NCI-H1048 (cell line): ENCODE measurements at places on chromosomes 4 and X.

- DNase-seq = no peak
Measured at GRCh38 chr4:55617587-55618197, 18.4 kb downstream of the NMU start.

GRCh38 chrX:1661048-1661921, 46.4 kb downstream of the ASMT start:
- DNase-seq = no peak

DNA sequence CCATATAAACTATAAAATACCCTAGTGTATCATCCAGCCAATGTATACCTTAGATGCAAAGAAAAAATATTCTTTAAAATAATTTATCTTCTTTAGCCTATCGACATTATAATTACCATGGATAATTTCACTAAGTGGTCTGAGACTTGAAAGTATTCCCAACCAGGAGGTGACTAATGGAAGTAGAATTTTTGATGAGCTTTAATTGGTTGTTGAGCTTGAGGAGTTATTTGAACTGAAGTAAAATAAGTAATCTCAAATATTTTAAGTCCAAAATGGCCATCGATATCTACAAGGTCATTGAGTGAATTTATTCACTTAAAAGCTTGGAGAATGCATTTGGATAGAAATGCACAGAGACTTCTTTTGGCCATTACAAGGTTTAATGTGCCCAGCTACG, 436.2 kb downstream of the TLL1 start:
- no peak for DNase-seq

GRCh38 chrX:25013632-25014365, 2.0 kb downstream of the ARX start:
- no peak for DNase-seq

GRCh38 chr4:134018846-134019245, 182.7 kb downstream of the PABPC4L start:
- DNase-seq = no peak

DNA sequence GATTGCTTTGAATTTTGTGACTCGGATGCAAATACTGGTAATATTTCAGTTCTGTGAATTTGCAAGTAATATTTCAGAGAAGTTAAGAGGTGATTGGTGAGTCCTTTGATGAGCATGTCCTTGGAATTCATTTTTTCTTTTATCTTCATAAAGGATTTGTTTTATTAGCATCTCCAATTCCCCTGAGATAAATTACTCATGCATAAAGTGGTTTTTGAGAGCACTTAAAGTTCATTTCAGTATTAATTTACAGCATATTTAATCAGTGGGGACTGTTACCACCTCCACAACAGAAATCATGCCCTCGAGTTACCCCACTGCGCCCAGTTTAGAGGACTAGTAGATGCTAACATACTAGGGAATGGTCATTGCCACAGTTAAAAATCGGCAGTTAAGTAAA, 65.0 kb downstream of the ZFX start:
- no peak for DNase-seq

DNA sequence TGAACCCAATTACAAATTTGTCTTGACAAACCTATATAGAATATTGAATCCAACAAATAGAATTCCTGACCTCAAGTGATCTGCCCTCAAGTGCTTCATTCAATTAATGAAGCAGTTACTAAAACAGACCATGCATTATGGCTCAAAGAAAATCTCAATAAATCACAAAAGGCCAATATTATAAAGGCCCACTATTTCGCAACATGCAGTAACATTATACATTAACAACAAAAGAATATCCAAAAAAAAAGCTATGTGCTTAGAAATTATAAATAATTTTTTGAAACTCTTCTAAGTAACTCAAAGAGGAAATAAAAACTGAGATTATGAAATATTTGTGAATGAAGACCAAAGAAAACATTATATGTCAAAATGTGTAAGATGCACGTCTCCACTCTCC, 177.7 kb downstream of the ZNF674 start:
- DNase-seq = no peak

GRCh38 chr4:182653596-182653995, 263.6 kb downstream of the DCTD start:
- DNase-seq = peak; percentile 45

DNA sequence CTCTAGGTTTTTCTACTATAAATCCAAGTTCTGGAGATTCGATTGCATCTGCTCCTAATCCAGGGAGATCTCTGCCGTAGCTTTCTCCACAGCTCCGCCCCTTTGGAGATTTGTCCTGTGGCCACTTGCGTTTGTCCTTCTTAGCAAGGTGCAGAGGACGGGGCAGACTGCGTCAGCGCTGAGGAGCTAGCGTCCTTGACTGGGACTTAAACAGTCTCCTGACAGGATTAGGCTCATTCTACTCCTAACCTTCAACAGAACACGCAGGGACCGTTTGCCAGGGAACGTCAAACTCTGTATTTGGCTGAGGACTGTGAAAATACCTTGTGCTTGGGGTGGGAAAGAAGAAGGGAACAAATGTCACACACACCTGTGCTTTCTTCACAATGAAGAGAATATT, 38.6 kb downstream of the SORBS2 start:
- no peak for DNase-seq

- no peak for DNase-seq
Measured at GRCh38 chrX:40199704-40200103, 101.9 kb upstream of the BCOR start.

GRCh38 chrX:9240956-9241355, 207.0 kb upstream of the FAM9B start:
- no peak for DNase-seq

- no peak for DNase-seq
Measured at GRCh38 chr4:26931966-26932365, 71.3 kb downstream of the STIM2 start.

GRCh38 chr4:106294062-106294461, 21.9 kb downstream of the TBCK start:
- no peak for DNase-seq

DNA sequence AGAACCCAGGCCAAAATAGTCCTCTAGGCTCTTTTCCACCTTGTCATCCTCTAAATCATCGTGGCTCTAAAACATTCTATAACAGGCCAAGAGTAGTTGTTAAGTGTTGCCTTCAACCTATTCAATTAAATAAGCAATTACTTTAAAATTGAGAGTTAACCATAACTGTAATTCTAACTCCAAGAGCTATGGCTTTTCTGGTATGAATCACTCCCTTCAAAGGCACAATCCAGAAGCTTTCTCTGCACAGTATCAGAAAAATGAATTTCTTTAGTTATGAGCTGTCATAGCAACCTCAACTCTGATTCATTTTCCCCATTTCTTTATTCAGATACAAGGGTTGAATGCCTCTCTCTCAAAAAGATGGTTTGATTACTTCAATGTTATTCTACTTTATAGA, 21.7 kb downstream of the INPP4B start:
- DNase-seq = no peak

DNA sequence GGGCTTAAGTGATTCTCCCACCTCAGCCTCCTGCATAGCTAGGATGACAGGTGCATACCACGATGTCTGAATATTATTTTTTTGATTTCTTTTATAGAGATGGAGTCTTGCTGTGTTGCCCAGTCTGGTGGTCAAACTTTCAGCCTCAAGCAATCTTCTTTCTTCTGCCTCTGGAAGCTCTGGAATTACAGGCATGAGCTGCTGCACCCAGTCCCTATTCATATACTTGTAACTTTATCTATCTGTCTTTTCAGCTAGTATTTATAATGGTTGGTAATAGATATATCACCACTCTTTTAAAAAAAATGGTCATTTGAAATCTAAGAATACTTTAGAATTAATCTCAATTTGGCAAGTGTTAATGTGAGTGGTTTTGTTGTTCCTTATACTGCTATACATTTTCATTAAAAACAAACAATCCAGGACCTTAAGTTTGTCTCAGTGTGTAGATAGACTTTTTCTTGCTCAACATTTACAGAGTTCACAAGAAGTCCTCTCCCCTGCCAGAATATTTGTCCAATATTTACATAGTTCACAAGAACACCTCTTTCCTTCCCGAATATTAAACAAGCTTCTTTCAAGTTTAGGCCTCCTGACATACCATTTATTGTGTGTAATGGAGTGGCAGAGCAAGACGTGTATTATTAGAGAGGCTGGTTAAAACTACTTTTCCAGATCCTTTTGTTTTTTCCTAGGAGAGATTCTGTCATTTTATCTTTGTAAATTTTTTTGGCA, 1197.4 kb upstream of the ADGRL3 start:
- DNase-seq = no peak

DNA sequence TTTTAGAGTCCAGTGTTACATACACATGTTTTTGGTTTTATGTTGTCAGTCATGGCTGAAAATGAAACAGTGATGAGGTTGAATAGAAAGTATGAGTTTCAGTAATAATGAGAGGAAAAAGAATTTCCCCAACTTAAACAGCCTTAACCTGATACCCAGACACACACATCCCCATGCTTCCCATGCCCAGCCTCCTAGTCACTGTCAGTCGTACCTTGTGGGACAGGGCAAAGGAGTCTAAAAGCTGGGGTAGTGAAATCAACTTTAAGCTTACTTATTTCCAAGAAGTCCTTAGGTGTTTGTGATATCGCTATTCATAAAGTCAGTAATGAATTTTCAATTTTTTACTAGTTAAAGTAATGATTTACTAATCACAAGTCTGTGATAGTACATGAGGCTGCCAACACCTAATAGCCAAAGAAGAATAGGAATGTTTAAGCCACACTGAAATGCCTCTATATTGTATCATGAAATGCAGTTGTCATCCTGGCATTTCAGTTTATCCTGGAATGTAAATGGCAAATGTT, 24.3 kb upstream of the GPR34 start:
- DNase-seq = no peak

DNA sequence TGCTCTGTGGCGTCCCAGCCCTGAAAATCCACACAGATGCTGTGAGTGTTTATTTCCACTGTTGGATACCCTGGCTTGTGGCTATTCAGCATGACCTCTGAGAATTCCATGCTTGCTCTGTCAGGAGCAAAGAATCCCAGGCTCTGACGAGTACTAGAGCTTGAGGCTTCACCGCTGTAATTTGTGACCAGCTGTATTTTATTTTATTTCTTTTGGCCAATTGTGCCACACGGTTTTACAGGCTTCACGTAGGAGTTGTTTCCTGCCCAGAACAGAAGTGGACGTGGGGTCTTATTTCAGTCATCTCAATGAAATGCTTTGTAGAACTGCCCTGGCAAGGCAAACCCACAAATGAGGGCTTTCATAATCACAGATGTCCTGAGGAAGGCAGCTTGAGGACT, 69.4 kb upstream of the CLDN34 start:
- DNase-seq = no peak

- DNase-seq = peak; percentile 12
Measured at GRCh38 chr4:151409470-151410313, 716 bp downstream of the FHIP1A start.

GRCh38 chr4:152850377-152850776, 70.6 kb downstream of the ARFIP1 start:
- no peak for DNase-seq

GRCh38 chrX:76148753-76149152, 24.1 kb upstream of the PBDC1 start:
- no peak for DNase-seq

GRCh38 chrX:100048156-100048555, 361.9 kb downstream of the PCDH19 start:
- no peak for DNase-seq

- peak; percentile 48 for DNase-seq
Measured at GRCh38 chrX:9312922-9313867, 151.7 kb upstream of the TBL1X start.

- DNase-seq = no peak
Measured at GRCh38 chr4:153822316-153822715, 33.4 kb upstream of the SFRP2 start.

- DNase-seq = no peak
Measured at GRCh38 chr4:40962551-40963180, 212.9 kb downstream of the NSUN7 start.

DNA sequence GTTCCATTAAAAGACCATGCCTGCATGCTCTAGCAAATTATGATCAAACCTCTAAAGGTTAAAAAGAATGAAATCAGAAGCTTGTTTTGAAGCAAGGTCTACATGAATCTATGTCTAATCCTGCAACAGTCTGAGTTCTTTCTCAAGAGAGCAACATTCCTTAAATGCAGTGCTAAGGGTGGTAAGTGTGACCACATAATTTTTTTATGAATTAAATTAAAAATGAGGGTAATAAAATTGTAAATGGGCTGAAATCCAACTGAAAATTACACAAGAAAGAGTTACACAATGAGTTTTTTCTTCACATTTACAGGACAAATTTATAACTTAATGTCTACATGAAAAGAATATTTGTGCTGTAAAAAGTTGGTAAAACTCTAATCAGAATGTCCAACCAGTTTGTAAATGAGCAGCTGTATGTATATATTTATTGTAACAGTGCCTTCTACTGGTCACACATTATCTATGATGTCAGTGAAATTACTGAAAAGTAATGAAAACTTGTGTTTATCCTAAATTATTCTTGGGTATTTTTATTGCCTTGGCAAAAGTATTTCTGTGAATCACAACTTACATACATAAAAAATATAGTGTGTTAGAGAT, 336.3 kb upstream of the PITX2 start:
- DNase-seq = no peak

DNA sequence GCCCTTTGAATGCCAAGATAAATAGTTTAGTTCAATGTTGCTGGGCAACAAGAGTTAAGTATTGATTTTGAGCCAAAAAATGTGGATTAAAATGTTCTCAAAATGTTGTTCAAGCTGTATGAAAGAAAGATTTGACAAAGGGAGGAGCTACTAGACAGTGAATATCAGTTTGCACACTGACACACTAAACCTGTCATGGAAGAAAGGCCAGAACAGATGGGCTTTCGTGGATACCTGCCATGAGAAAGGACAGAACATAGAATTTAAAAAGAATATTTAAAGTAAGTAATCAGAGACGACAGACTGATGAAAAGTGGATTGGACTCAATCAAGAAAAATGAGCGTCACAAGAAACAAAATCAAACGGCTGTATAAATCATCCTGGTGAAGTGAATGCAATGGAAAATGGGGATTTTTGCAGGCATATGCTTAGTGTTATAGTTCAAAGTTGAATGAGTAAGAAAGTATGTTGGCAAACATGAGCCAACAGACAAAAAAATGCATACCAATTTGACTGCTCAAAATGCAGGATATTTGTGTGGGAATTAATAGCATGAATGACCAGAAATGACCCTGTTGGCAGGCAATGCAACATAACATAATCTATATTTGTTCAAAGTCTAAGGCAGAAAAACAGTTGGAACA, 7.4 kb downstream of the PCDH18 start:
- DNase-seq = no peak

DNA sequence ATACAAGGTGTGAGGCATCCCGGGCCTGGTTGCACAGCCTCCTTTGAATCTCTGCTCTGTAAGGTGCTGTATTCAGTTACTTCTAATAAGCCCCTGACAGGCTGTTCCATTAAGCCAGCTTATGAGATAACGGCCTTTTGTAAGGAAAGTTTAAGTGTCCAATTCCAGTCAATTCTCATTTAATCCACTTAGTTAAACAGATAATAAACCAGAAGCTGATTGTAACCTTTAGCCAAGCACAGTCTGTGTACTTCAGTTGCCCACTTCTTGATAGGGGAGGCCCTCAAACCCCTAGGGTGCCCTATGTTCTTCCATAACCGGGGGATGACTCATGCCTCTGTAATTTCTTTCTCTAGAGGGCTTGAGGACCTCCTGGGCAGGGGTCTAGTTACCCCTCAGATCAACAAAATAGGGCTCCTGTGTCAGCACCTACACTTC, 63.4 kb downstream of the RASL11B start:
- DNase-seq = no peak
